Liver (tissue), 10 donors: ENCODE measurements at places on chromosomes 3 and 15. TPM values are rescaled to one million over a fixed set of nuclear protein-coding genes. Genes with fewer than 3 reads are reported as not detected.

DNA sequence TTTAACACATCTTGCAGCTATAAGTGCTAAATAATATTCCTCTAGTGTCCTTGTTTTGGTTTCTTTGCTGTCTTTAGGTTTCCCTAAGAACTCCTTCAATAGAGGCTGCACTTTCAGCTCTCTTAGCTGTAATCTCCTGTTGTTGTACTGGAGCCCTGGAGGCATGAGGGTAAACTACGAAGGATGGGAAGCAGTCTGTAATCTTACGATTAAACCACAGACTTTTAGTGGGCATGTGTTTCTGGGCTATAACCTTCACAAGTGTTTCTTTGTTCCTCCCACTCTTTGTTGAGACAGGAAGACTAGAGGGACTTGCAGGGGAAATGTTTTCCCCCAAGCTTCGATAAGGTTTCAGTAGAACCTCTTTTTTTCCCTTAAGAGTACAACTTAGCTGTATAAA lies 1058.1 kb downstream of the NSUN3 start:
- no peak for DNase-seq

GRCh38 chr3:188403404-188403803 lies 249.4 kb downstream of the LPP start:
- DNase-seq, result no peak

DNA sequence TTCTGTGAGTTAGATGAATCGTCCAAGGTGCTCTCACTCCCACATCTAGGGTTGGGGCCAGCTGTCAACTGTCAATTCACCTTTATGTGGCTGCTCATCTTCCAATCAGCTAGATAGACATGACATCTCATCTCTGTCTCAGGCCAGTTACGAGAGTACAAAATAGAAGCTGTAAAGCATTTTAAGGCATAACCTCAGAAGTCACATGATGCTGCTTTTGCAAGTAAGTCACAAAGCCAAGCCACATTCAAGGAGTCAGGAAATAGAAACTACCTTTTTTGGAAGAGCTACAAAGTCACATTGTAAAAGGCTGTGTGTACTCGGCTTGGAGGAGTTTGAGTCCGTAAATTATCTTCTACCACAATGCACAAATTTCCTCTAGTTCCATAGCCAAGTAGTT lies 5.1 kb upstream of the CCR1 start:
- DNase-seq, result no peak

DNA sequence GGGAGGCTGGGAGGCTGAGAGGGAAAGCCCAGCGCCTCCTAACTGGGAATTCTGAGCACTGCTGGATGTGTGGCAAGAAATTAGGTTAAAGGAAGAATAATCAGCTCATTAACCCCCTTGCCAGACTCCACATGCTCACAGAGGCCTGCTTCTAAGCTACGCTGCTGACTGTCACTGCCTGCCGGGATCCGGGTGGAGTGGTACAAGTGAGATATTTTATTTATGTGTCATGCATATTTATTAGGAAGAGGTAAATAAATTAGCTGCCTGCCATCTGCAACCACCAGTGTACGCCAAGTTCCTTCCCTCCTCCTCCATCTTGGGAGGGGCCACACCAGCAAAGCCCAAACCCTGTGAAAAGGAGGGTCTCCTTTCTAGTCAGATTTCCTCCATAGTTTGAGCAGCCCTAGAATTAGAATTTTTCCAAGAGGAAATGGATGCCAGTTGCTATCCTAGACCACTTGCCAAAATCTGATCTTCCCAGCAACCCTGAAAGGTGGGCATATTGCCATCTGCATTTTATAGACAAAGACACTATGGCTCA lies 43.5 kb upstream of the GRIP2 start:
- no peak for DNase-seq

DNA sequence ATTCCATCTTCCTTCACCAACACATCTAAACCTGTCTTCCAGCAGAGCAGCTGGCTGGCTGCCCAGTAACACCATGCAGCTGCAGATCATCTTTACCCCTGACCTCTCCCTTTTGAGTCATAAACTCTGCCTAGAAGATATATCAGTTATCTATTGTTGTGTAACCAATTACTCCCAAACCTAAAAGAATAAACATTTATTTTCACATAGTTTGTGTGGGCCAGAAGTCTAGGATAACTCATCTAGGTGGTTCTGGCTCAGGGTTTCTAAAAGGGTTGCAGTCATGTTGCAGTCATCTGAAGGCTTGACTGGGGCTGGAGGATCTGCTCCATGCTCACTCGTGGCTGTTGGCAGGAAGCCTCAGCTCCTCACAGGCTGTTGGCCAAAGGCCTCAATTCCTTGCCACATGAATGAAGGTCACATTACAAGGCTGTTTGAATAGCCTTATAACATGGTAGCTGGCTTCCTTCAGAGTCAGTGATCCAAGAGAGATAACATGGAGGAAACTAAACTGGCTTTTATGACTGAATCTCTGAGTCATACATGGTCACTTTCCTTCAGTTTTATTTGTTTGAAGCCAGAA lies 92.8 kb downstream of the GOLIM4 start:
- DNase-seq, result no peak

DNA sequence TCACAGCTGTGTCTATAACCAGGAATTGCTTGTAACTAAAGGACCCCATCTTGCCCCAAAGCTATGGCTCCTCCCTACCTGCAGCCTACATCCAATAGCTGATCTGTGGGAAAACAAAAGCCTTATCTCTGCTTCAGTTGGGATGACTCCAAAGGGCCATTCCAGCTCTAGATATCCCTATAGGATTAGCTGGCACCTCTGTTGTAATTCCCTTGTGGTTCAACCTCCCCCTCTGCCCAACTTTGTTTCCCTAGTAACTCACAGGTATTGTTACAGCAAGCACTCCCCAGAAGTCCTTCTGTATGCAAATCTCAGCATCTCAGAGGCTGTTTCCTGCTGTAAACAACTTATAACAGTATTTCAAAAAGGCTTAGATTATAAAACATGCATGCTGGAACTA lies 478.6 kb downstream of the AGBL1 start:
- DNase-seq, result no peak

GRCh38 chr3:189773056-189773455 lies 141.9 kb downstream of the TP63 start:
- no peak for DNase-seq

- no peak for DNase-seq
These were observed 746.8 kb downstream of the GRM7 start for GRCh38 chr3:7607676-7608075.

DNA sequence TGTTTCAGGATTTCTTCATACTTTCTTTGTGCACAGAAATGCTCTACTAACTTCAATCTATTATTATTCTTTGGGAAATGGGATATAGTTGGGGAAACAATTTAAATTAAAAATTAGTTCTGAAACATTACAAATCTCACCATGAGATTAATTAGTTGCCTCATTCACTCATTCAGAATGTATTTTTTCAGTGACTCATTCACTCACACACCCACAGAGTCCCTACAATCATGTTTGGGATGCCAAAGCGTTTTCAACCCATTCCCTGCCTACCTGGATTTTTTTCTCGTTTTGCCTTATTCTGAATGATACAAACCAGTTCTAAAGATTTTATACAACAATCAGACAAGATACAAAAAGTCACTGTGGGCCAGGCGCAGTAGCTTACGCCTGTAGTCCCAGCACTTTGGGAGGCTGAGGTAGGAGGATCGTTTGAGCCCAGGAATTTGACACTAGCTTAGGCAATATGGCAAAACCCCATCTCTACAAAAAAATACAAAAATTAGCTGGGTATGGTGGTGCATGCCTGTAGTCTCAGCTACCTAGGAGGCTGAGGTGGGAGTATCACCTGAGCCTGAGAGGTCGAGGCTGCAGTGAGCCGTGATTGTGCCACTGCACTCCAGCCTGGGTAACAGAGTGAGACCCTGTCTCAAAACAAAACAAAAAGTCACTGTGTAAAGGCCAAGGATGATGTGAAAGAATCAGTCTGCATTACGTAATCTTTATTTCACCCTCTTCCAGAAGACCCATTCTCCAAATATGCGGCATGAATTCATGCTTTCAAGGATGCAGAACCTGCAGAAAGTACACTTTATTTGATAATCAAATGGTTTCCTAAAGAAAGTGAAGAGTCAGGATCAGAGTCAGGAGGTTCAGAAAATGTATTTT lies 34.8 kb upstream of the ARHGEF3 start:
- no peak for DNase-seq

DNA sequence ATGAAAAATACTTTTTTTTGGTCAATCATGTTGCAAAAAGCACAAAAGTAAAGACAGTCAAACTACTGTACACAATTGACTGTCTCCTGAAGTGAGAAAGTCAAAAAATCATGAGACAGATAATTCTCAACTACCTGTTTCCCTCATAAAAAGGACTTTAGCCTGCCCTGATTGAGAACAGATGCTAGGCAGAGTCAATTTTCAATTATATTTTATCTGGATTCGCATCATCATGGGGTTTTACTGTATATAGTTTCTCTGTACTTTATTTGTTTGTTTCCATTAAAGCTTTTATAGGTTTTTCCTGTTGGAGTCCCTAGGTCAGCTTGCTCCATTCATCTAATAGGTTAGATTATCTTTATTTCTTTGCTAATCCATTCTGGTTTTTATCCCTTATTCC lies 53.8 kb downstream of the ECT2 start:
- no peak for DNase-seq

- no peak for DNase-seq
These were observed 86.8 kb downstream of the CCK start for GRCh38 chr3:42179110-42179725.

- peak; percentile 75 for DNase-seq
These were observed 57.5 kb upstream of the HACD2 start for GRCh38 chr3:123642182-123642956.

- no peak for DNase-seq
These were observed 45.7 kb upstream of the INO80 start for GRCh38 chr15:41161736-41162135.

- DNase-seq, result no peak
These were observed 168.9 kb downstream of the XXYLT1 start for GRCh38 chr3:195101927-195102608.

- DNase-seq, result peak; percentile 6
These were observed 2.3 kb upstream of the MED12L start for GRCh38 chr3:151082880-151083838.

DNA sequence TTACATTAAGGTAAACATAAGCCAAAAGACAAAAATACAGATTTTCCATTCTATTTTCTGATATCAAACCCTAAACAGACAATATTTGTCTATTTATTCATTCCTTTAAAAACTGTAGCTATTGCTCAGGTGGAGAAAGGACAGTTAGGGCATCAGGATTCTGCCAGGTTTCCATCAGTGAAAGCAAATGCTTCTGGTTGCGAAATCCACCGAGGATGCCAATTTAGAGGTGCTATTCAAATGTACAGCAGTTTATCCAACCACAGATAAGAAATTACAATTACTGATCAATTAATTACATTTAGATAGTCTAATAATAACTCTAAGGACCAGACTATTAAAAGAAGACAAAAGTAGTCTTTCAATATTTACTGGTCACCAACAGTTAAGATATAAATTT lies 3.9 kb downstream of the TOMM70 start:
- no peak for DNase-seq

- DNase-seq, result no peak
These were observed 367.7 kb downstream of the MAGI1 start for GRCh38 chr3:65671004-65671403.

DNA sequence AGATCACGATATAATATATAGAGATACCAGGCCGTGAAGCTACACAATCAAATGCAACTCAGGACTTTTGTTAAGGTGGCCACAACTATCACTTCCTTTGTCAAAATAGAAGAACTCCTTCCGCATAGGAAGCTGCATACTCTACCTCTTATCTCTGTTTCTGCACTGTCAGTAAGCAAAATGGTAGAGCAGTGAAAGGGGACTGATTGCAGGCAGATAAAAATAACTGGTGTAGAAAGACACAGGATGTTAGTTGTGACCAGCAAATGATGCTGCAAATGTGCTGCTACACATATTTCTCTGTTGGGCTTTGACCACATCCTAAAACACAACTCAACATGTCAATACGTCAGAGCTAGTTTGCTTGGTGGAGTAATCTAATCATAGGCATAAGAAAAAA lies 16.3 kb upstream of the TRAT1 start:
- no peak for DNase-seq

- DNase-seq, result no peak
These were observed 26.6 kb downstream of the AAGAB start for GRCh38 chr15:67227846-67228245.

GRCh38 chr15:95669146-95669922 lies 661.2 kb upstream of the NR2F2 start:
- DNase-seq, result no peak

DNA sequence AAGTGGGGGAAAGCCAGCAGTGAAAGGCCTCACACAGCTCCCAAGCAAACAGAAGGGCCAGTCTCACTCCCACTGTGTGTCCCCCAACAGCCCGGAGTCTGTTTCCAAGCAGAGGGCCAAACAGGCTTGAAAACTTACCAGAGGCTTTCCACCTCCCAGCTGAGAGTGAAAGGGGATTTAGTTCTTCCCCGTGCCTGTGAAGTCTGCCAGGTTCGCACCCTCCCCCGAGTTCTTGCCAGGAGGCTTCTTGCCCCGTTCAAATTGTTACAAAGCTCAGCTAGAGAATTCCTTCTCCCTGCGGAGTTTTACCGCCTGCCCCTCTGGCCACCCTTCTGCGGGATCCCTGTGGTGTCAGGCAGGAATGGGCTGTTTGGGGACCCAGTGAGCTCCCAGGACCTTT lies 68.0 kb upstream of the WNT7A start:
- no peak for DNase-seq

DNA sequence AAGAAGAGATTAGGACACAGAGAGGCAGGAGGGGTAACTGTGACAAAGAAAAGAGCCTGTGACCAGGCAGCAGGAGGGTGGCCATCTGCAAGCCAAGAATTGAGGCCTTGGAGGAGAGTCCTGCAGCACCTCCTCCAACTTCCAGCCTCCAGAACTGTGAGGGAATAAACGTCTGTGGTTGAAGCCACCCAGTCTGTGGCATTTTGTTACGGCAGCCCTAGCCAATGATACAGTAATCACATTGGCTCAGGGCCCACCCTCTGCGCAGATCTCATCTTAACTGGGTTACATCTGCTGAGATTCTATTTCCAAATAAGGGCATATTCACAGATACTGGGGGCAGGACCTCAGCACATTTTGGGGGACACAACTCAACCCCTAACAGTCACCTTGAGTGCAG lies 11.3 kb downstream of the SELENOS start:
- DNase-seq, result no peak

GRCh38 chr3:119343719-119344118 lies 49.5 kb downstream of the ARHGAP31 start:
- no peak for DNase-seq

- DNase-seq, result peak; percentile 77
These were observed 14.2 kb downstream of the CIB1 start for GRCh38 chr15:90219421-90220141.

Gene GRAMD2A
- polyA plus RNA-seq, result not detected

Gene C3orf80
- 0.46 TPM for polyA plus RNA-seq

Gene IQCF5
- not detected for polyA plus RNA-seq

Gene AGTR1
- 30.0 TPM for polyA plus RNA-seq

Gene B3GALNT1
- polyA plus RNA-seq, result 0.56 TPM

Gene ATP13A5
- polyA plus RNA-seq, result not detected

Gene MED12L
- 0.39 TPM for polyA plus RNA-seq

Gene GCNT3
- not detected for polyA plus RNA-seq

Gene ANKRD63
- polyA plus RNA-seq, result not detected

Gene SEMA6D
- polyA plus RNA-seq, result 4.3 TPM

Gene ADAMTS9
- 1.3 TPM for polyA plus RNA-seq

Gene IQCH
- polyA plus RNA-seq, result 1.1 TPM

Gene DUOX1
- polyA plus RNA-seq, result 0.94 TPM

Gene LMAN1L
- not detected for polyA plus RNA-seq

Gene BNC1
- 0.07 TPM for polyA plus RNA-seq
